T-helper 17 cell (primary cell): ENCODE measurements at places on chromosomes 6 and 20.
A peak's percentile ranks its signal among the peaks of the same experiment; 100 is the strongest.

- no peaks in the 10 kb centered on the region for H3K36me3 ChIP-seq
- peaks cover 14% of the 10 kb centered on the region for H3K4me1 ChIP-seq
- peaks cover 5% of the 10 kb centered on the region for H3K27me3 ChIP-seq
- DNase-seq = no peak
- H3K27ac ChIP-seq = no peak overlapping the region
- H3K4me3 ChIP-seq = no peak overlapping the region
Observed at GRCh38 chr6:45741437-45742171, 274.1 kb downstream of the CLIC5 start.

- H3K4me3 ChIP-seq = no peak overlapping the region
- H3K4me1 ChIP-seq = no peaks in the 10 kb centered on the region
- H3K36me3 ChIP-seq = no peaks in the 10 kb centered on the region
- no peak for DNase-seq
- H3K27me3 ChIP-seq = peaks cover 24% of the 10 kb centered on the region
Observed at GRCh38 chr20:48056218-48056617, 270.9 kb upstream of the SULF2 start.

DNA sequence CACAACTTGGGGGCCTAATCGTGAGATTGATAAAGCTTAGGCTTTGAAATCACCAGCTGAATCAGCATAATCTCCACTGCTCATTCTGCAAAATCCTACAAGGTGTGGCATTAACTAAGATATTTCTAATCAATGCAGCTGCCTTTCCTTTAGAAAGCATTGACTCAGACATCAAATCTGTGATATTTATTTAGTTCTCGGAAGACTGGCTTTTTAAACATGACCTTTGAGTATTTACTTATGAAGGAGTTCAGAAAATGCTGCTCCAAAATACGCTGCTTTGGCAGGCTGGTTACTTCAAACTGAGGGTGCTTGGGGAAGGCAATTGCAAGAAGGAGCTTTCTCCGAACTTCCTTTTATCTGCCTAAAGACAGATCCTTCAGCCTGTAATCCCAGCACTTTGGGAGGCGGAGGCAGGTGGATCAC lies 23.7 kb upstream of the FUCA2 start:
- peak overlapping the region; percentile 54 for H3K27ac ChIP-seq
- DNase-seq = no peak
- H3K27me3 ChIP-seq = no peaks in the 10 kb centered on the region
- H3K36me3 ChIP-seq = no peaks in the 10 kb centered on the region
- peaks cover 21% of the 10 kb centered on the region for H3K4me1 ChIP-seq

DNA sequence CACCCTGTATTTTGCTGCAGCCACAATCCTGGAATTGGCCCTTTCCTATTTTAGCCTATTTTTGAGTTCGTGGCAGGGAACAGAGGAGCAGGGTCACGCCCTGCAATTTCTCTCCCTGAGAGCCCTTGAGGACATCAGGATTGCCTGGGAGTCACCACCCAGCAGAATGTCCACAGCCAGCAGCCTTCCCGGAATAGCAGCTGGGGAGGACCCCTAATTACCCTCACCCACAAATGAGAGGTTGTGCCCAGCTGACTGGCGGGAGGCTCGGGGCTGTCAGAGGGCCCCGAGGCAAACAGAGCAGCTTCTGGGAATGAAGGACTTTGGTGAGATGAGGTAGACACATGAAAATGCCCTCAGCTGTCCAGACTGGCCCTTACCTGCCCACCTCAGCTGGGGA lies 165.1 kb downstream of the PREX1 start:
- no peaks in the 10 kb centered on the region for H3K27me3 ChIP-seq
- no peak for DNase-seq
- H3K27ac ChIP-seq = peak overlapping the region; percentile 89
- peaks cover 26% of the 10 kb centered on the region for H3K4me1 ChIP-seq
- H3K4me3 ChIP-seq = no peak overlapping the region
- H3K36me3 ChIP-seq = peaks cover 25% of the 10 kb centered on the region

DNA sequence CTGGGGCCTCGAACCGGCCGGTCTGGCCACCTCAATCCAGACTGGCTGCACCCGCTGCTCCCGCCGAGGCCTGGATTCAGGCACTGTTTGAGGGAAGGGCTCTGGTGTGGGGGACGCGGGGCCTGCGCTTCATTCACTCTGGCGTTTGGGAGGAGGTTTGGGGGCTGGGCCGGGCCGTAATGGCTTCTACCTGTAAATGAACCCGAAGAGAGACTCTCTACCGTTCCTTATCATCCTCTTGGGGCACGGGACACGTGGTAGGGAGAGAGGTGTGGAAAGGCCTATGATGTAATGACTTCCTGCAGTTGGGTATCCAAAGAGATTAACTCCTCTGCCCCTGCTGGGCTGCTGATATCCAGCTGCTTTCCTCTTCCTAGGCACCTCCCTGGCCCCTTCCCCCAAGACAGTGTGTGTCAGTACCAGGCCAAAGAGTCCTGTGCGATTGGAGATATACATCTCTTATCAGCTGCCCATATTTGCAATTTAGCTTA lies 1.8 kb downstream of the FOXO3 start:
- peak overlapping the region; percentile 86 for H3K4me3 ChIP-seq
- H3K27ac ChIP-seq = peak overlapping the region; percentile 85
- H3K4me1 ChIP-seq = peaks cover 46% of the 10 kb centered on the region

- H3K36me3 ChIP-seq = peaks cover 2% of the 10 kb centered on the region
- H3K27ac ChIP-seq = no peak overlapping the region
- peaks cover 33% of the 10 kb centered on the region for H3K27me3 ChIP-seq
- H3K4me1 ChIP-seq = peaks cover 26% of the 10 kb centered on the region
- DNase-seq = no peak
Observed at GRCh38 chr20:31602779-31603441, 2.2 kb upstream of the ID1 start.

DNA sequence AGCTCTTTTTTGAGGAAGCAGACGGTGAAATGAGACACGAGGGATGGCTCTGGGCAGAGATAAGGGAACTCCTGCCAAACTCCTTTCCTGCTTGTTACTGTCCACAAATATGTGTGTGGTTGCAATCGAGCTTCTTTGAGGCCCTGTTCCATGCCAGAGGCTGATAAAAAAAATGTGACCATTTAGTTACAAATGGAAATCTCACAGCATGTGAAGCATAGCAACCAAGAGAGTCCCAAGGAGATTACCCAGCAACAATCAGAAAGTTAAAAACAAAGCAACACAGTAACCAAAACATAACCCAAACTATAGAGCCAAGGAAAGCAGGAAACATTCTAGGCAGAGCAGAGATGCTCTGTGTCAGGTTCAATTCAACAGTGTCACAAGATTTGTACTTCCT lies 35.4 kb upstream of the HMGN3 start:
- no peaks in the 10 kb centered on the region for H3K36me3 ChIP-seq
- peaks cover 9% of the 10 kb centered on the region for H3K27me3 ChIP-seq
- no peak overlapping the region for H3K4me3 ChIP-seq
- no peaks in the 10 kb centered on the region for H3K4me1 ChIP-seq

DNA sequence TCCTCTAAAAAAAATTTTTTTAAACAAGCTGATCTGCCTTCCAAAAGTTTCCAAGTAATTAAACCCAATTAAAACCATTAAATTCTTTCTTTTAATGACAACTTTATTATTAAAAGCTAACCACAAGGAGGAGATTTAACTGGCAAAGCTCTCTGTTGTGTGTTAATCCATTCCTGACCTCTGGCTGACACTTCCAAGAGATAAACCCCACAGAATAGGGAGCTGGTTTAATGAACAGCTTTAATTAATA lies 230.8 kb downstream of the EYA2 start:
- peak overlapping the region; percentile 2 for H3K27ac ChIP-seq
- H3K27me3 ChIP-seq = peaks cover 51% of the 10 kb centered on the region
- H3K4me3 ChIP-seq = no peak overlapping the region
- no peak for DNase-seq

- H3K27me3 ChIP-seq = peaks cover 16% of the 10 kb centered on the region
- DNase-seq = no peak
- H3K4me1 ChIP-seq = peaks cover 2% of the 10 kb centered on the region
Observed at GRCh38 chr6:104613416-104614001, 246.2 kb downstream of the HACE1 start.

GRCh38 chr6:119284861-119285521 lies 64.6 kb downstream of the MAN1A1 start:
- H3K27ac ChIP-seq = no peak overlapping the region
- peaks cover 5% of the 10 kb centered on the region for H3K36me3 ChIP-seq
- H3K4me1 ChIP-seq = peaks cover 6% of the 10 kb centered on the region
- DNase-seq = no peak
- no peaks in the 10 kb centered on the region for H3K27me3 ChIP-seq
- no peak overlapping the region for H3K4me3 ChIP-seq

- H3K27me3 ChIP-seq = no peaks in the 10 kb centered on the region
- DNase-seq = peak; percentile 50
- H3K36me3 ChIP-seq = no peaks in the 10 kb centered on the region
Observed at GRCh38 chr6:7910654-7911344, at the start of gene TXNDC5. Gene TXNDC5 (minus strand): TSS chr6:7910788. CDS start chr6:7910776, 12 bp downstream.

- H3K27ac ChIP-seq = no peak overlapping the region
- peaks cover 8% of the 10 kb centered on the region for H3K36me3 ChIP-seq
Observed at GRCh38 chr6:87618531-87618930, 28.6 kb downstream of the ORC3 start.

GRCh38 chr20:8039042-8039441 lies 19.5 kb upstream of the TMX4 start:
- H3K27ac ChIP-seq = no peak overlapping the region
- no peak overlapping the region for H3K4me3 ChIP-seq
- DNase-seq = no peak
- no peaks in the 10 kb centered on the region for H3K27me3 ChIP-seq

DNA sequence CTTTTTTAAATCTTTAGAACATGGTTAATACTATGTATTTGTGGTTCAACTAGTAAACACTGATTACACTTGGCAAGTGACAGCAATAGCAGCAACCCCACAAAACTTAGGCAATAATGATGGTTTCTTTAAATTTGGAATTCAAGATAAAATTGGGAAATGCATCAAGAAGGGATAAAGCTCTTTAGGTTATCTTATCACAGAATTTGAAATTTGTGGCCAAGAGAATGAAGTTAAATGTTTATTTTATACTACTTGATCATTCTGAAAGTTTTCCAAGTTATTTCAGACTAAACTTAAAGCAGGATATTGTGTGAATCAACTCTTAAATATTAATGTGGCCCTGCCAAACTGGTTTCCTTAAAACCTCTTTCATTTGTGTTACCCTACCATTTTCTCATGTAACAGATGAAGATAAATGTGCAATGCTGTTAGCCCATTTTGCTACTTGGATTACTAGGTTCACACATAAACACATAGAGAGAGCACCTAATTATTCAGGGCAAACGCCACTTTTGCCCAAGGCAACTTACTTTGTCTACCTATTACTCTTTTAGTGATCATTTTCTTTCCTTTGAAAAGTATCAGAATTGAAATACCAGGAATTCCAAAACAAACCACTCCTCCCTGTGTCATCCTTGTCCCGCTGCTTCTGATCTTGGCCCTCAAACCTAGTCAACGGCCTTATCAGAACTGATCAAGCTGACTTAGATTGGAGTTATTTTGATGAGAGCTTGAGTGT lies 186.7 kb upstream of the TENT5A start:
- H3K4me3 ChIP-seq = no peak overlapping the region
- H3K4me1 ChIP-seq = no peaks in the 10 kb centered on the region
- no peaks in the 10 kb centered on the region for H3K27me3 ChIP-seq
- DNase-seq = no peak
- H3K27ac ChIP-seq = no peak overlapping the region

DNA sequence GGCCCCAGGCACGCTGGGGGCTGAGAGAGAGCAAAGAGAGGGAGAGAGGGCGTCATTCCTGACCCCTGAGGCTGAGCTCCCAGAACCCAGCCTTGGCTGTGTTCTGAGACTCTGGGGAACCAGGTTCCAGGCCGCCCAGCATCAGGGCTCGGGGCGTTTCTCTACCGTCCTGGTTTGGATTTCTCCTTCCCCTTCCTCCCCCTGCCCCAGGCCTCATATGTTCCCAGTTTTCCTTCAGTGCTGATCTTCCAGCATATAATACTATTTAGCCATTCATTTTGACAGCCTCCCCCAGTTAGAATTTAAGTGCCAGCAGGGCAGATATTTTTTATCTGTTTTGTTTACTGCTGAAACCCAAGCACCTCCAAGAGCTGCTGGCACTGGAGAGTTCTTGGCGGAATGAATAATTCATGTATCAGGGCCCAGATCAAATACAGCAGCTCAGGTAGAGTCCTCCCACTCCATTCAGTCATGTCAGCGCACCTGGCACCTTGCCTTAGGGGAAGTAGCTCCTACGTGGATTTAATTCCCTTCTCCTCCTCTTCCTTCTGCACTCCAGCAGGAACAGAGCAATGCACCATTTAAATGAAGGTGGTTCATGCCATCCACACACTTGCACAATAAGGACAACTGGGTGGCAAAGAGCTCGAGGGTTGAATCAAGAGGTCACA lies 23.4 kb upstream of the FRMD1 start:
- H3K36me3 ChIP-seq = peaks cover 4% of the 10 kb centered on the region
- H3K4me1 ChIP-seq = no peaks in the 10 kb centered on the region
- H3K4me3 ChIP-seq = no peak overlapping the region
- DNase-seq = no peak

GRCh38 chr20:18743665-18744440 lies 69.7 kb upstream of the SCP2D1 start:
- H3K27me3 ChIP-seq = no peaks in the 10 kb centered on the region
- no peak for DNase-seq
- no peak overlapping the region for H3K4me3 ChIP-seq
- H3K4me1 ChIP-seq = peaks cover 8% of the 10 kb centered on the region
- peaks cover 10% of the 10 kb centered on the region for H3K36me3 ChIP-seq

DNA sequence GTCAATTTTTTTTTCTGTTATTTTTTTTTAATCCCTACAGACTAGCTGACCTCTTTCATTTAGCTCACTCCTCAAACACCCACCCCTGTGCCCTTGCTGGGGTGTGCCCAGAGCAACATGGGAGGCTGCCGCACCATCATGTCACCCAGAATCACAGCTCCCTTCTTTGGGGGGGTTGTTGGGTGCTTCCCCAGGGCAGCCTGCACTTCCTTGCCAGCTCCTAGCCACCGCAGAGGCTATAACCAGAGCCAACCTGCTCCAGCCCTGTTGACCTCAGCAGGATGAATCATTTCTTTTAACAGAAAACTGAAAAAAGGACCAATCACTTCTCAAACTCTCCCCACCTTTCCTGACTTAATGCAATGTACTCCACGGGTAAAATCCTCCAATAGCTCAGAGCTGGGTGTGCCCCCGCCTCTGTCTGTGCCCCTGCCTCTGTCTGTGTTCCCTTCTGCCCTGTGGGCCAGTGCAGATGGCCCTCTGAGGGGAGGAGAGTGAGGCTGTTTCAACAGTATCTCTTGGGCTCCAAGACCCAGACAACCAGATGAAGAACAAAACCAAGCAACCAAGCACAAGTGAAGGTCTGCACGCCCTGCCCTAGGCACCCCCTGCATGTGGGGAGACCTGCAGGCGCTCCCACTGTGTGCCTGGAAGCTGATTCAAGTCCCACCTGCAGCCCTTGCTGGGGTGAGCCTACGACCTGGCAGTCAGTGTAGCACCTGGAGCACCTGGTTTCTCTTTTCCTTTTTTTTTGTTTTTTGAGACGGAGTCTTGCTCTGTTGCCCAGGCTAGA lies 67.7 kb downstream of the PYGB start:
- no peak for DNase-seq
- no peaks in the 10 kb centered on the region for H3K27me3 ChIP-seq
- peaks cover under 1% of the 10 kb centered on the region for H3K36me3 ChIP-seq

- peaks cover 28% of the 10 kb centered on the region for H3K4me1 ChIP-seq
- DNase-seq = no peak
- H3K27me3 ChIP-seq = no peaks in the 10 kb centered on the region
- H3K27ac ChIP-seq = peak overlapping the region; percentile 81
- H3K36me3 ChIP-seq = peaks cover 7% of the 10 kb centered on the region
- H3K4me3 ChIP-seq = peak overlapping the region; percentile 41
Observed at GRCh38 chr6:130070326-130070725, 51.9 kb downstream of the L3MBTL3 start.
